SIG-M5 (cell line): ENCODE measurements at places on chromosomes 2 and 18.

- DNase-seq = no peak
Observed at GRCh38 chr18:56351911-56352500, 286.4 kb downstream of the TXNL1 start.

DNA sequence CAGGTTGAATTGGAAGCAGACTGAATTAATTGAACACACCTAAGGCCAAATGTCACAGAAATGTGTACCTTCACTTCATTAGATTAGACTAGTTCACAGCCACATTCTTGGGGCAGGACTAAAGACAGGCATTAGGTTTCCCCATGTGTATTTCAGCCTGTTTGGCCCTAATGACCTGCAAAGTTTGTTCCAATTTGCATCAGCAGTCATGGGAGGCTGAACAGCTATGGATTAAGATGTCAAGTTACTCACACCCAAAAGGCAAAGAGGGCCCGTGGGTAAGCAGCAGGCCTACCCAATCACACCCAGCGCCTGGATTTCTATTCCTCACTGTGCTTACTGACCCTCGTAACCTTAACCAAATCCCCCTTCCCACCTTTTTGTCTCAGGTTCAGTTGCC is 99.6 kb upstream of the RIOK3 start:
- DNase-seq = no peak

DNA sequence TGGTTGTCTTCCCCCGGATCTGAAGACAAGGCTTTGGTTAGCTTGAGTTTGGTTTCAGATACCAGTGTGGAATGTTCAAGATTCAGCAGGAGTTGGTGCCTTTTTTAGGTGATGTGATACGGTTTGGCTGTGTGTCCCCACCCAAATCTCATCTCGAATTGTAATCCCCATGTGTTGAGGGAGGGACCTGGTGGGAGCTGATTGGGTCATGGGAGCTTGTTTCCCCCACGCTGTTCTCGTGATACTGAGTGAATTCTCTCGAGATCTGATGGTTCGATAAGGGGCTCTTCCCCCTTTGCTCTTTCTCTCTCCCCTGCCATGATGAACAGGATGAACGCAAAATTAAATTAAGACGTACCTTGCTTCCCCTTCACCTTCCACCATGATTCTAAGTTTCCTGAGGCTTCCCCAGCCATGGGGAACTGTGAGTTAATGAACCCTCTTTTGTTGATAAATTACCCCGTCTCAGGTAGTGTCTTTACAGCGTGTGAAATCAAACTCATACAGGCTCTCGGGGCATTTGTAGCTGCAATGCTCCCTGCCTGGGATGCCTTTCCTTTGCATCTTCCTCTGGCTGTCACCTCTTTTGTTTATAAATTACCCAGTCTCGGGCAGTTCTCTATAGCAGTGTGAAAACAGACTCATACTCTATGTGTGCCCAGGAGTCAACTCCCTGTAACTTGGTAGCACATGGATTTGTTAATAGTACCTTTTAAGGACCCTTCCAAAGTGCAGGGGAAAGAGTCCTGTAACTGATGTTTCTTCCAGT is 21.3 kb downstream of the PDCD1 start:
- DNase-seq = no peak

GRCh38 chr18:21117409-21118131 is 6.0 kb upstream of the ROCK1 start:
- peak; percentile 49 for DNase-seq

DNA sequence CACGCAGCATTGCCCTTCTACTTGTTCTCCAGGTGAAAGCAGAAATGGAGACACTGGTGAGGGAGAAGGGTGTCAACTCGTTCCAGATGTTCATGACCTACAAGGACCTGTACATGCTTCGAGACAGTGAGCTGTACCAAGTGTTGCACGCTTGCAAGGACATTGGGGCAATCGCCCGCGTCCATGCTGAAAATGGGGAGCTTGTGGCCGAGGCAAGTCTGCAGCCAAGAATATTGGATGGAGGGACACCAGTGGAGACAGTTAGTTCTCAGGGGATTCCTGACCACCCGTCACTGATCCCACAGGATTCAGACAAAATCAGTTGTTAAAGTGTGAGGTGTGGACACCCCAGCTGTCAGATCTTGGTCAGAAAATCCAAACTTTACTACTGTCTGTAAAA is 43.2 kb upstream of the MAPRE3 start:
- DNase-seq = no peak

GRCh38 chr18:36592282-36592681 is 236.5 kb downstream of the TPGS2 start:
- no peak for DNase-seq

DNA sequence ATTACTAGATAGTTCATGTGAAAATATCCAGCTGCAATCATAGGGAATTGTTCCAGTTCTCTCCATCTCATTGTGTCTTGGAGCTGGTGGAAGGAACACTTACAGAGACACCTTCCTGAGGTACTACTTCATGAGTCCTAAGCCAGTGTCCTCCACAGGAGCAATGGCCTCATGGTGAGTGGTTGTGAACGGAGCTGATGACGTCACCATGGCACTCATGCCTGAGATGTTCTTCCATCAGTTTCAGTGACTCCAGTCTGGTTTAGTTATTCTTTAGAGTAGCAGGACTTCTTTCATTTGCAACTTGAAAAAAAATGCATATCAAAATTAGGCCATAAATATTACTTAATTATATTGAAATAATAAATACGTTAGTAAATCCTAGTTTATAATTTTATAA is 418.6 kb downstream of the ZNF521 start:
- no peak for DNase-seq

- no peak for DNase-seq
Observed at GRCh38 chr18:73007195-73007914, 139.6 kb upstream of the NETO1 start.

DNA sequence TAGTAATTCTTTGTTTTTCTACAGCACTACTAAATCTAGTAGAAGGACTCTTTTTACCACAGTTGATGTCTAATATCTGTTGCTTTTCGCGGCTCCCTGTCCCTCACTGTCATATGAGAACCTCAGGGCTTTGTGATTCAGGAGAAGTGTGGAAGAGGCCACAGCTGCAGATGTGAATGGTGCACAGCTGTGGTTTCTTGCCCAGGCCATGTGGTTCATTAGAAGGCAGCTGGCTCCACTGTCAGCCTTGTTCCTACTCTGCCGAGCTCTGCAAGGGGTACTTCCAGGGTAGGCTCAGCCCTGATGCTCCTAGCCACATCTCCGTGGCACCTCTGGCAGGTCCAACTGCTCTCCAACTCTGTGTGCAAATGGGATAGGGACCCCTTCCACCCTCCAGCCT is 83.9 kb downstream of the APOB start:
- DNase-seq = no peak

- DNase-seq = no peak
Observed at GRCh38 chr2:64792995-64793639, 139.4 kb upstream of the SERTAD2 start.

GRCh38 chr18:44799382-44799906 is 118.8 kb downstream of the SETBP1 start:
- DNase-seq = no peak

GRCh38 chr18:59918320-59918755 is 18.5 kb downstream of the PMAIP1 start:
- no peak for DNase-seq

GRCh38 chr2:60053791-60054190 is 499.7 kb downstream of the BCL11A start:
- no peak for DNase-seq

- DNase-seq = peak; percentile 22
Observed at GRCh38 chr18:63518178-63519012, 23.8 kb upstream of the SERPINB12 start.

GRCh38 chr18:29181151-29181901 is 1004.4 kb upstream of the CDH2 start:
- DNase-seq = no peak

GRCh38 chr18:79904357-79905147 is 46.9 kb downstream of the SLC66A2 start:
- DNase-seq = no peak

DNA sequence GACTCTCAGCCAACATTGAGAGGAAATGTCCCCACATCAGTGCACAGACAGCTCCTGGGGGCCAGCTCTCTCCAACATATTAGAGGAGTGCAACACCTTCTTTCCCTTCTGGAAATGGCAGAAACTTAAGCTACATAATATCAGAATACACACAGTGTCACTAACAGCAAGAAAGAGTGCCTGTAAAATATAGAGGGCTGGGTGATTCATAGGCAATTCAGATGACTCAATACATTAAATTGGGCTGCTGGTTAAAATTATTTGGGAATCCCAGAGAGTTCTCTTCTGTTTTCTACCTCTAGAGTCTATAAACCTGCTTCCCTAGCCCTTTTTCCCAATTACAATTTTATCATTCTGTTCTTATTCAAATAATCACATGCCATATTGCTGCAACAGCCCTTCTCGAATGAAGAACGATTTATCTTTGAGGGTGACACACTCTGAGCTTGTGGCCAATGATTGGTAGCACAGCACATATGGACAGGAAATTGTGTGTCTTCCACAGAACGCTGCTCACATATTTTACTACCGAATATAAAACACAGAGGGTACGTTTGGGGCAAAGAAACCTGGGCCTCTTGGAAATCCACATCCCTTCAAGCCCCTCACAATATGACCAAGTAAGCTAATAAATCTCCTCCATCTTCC is 381.2 kb downstream of the MBD2 start:
- DNase-seq = no peak

DNA sequence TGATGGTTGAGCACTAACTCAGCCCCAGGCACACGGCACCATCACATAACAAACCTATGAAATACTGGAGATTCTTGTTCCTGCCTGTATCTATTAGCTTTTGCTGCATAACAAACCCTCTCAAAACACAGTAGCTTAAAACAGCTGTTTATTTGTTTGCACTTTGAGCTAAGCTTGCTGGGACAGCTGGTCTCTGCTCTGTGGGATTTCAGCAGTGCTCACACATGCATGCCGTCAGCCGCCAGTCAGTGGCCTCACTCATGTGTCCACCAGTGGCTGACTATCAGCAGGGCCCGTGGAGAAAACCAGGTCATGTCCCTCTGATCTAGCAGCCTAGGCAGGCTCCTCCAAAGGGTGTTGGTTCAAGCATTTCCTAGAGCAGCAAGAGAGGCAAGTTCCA is 52.8 kb upstream of the RAB12 start:
- no peak for DNase-seq

- no peak for DNase-seq
Observed at GRCh38 chr2:1744446-1745170, at the start of gene PXDN. TSS of gene PXDN (minus strand) at chr2:1744515. CDS start at chr2:1744455, 60 bp downstream.

DNA sequence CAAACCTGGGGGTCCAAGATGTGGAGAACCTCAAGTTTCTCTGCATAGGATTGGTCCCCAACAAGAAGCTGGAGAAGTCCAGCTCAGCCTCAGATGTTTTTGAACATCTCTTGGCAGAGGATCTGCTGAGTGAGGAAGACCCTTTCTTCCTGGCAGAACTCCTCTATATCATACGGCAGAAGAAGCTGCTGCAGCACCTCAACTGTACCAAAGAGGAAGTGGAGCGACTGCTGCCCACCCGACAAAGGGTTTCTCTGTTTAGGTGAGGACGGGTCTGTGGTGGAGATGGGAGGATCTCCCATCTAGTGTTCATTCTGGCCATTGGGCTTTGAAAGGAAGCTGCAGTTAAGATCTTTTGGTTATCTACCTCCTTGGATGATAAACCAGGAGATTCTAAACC is 2.9 kb downstream of the CASP10 start:
- no peak for DNase-seq

- peak; percentile 11 for DNase-seq
Observed at GRCh38 chr2:230717600-230717999, 5.0 kb downstream of the CAB39 start.

GRCh38 chr2:170339322-170339721 is 161.4 kb downstream of the MYO3B start:
- no peak for DNase-seq

DNA sequence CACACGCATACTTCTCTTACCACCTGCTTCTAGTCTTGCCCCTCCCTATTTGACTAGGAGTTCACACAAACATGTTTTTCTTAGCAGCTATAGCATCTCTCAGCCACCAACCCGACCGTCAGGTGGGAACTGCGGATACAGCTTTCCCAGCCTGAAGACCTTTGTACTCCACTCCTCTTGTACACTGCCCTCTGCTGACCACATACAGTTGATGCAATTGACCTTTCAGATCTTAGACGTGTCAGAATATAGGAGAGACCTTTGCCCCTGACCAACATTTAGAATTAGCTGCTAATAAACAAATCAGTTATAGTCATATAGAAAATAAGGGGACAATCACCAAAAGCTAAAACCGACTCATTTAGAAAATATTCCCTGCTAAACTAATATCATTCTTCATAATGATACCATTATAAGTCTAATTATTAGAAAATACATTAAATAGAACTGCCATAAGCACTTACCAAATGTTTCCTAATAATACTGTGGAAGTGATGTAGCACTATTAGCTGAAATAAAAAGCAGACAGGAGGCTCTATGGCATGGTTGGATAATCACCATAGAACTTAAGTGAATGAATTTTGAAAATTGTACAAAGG is 208.4 kb downstream of the RAD51AP2 start:
- DNase-seq = no peak

DNA sequence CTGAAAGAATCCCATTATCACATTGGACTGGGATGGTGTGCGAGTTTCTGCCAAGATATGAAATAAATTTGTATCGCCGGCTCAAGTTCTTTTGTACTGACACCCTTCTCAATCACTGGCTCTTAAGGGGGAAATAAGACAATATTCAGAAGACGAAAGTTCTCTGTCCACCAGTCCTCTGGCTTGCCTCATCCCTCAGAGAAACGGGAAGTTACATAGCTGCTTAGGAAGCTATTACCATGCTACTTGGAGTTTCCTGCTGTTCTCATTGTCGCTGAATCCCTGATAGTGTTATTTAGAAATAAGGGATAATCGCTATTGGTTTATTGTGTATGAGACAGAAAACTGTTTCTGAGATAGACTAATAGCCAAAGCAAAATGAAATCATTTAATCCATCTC is 205.0 kb upstream of the ZNF521 start:
- DNase-seq = no peak

DNA sequence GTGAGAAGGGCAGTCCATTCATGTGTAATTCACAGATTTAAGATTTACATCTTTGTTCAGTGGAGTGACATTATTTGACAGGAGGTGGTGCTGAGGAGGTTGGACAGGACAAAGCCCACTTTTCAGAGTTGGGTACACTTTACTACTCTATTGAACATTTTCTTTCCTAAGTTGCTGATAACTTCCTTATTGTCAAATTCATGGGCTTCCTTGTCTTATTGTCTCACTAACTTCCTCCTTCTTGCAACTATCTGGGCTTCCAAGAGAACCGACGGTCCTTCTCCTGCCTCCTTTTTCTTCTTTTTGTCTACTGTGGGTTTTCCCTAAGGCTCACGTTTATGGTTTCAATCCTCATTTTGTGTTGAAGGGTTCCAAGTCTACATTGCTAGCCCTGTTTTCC is 67.7 kb upstream of the DNMT3A start:
- DNase-seq = no peak
